ENCODE measurements at places on chromosomes 1 and 21.

DNA sequence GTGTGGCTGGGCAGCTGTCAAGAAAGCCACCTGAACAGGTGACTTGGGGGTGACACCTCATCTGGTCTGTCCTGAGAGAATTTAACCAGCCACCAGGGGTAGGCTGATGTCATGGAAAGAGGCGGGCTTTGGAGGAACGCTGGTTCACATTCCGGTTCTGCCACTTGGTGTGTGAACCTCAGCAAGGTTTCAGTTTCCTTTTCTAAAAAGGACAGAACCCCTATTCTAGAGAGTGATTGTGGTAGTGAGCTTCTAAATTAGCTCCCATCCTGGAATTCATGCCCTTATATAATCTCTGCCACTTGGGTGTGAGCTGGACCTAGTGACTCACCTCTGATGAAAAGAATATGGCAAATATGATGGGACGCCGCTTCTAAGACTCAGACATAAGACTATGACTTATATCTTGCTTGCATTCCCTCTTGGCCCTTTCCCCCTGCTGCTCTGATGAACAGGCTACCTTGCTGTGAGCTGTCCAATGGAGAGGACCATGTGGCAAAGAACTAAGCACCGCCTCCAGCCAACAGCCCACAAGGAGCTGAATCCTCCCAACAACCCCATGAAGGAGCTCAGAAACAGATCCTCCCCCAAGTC is 332.1 kb downstream of the RRAGC start:
- DNase-seq, result peak; percentile 96

- no peak for DNase-seq
Measured at GRCh38 chr21:44399151-44399954, 45.9 kb downstream of the TRPM2 start.

DNA sequence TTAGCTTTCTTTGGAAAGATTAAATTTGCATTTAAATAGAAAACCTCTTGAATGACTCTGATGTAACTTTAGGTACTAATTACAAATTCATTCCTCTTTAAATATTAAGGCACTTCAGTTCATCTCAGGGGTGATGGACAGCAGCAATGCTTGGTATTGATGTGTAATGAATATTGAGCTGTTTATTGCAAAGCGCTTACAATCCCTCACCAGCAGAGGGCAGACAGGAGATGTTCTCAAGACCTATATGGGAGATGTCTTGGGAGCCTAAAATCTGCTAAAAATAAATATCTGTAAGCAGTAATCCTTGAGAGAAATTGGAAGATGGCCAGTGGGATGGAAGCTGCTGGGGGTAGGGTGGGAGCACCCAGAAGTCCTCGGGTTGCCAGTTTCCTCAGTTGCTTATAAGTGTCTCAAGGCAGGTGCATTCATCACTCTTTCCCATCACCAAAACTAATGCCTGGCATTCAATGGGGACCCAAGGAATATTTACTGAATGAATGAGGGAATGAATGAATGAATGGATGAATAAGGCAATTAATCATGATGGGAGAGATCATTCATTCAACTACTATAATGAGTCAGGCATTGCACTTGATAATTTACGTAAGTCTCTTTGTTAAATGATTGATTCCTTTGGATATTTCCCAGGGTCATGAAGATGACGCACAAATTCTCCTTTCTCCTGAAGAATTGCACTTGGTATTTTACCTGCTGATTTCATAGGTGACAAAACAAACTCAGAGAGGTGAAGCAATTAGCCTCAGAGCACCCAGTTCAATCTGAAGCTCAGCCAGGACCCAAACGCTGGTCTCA is 2.3 kb downstream of the KLHDC8A start:
- DNase-seq, result peak; percentile 77

GRCh38 chr1:3895279-3895950 is 4.7 kb downstream of the C1orf174 start:
- DNase-seq, result no peak

DNA sequence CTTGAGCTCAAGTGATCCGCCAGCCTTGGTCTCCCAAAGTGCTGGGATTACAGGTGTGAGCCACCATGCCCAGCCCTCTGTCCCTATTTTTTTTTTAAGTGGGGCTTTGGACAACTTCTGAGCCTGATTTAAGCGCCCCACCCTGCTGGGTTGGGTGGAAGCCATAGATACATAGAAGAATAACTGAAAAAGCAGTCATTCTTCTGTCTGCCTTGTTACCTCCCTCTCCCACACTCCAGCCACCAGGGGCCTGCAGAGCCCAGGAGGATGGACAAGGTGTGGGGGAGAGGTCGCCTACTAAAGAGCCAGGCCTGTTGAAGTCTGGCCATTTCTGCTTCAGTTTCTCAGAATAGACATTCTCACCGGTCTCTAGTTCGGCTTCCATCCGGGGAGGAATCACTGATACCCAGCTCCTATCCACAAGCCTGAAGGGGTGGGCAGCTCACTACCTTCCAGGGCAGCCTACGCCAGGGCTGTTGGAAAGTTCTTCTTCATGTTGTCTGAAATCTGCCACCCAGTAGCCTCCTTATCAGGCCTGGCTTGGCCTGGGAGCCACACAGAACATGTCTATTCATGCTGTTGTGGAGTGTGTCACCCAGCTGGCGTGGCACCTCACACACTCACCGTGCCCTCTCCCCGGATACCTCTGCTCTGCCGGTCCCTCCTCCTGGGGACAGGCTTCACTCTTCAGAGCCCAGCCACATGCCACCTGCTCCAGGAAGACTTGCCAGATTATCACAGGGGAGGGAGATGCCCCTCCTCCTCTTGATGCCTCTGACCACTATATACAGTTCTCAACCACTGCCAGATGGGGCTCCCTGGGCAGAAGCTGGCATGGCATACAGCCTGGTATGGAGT is 27.7 kb downstream of the KNCN start:
- no peak for DNase-seq

Data from MM.1S (cell line).